Activated naive CD4-positive, alpha-beta T cell treated with anti-CD3 and anti-CD28 coated beads, Interleukin-2, amount 50 U/mL, for 16 hours (primary cell): ENCODE measurements at places on chromosomes 16 and 17.

DNA sequence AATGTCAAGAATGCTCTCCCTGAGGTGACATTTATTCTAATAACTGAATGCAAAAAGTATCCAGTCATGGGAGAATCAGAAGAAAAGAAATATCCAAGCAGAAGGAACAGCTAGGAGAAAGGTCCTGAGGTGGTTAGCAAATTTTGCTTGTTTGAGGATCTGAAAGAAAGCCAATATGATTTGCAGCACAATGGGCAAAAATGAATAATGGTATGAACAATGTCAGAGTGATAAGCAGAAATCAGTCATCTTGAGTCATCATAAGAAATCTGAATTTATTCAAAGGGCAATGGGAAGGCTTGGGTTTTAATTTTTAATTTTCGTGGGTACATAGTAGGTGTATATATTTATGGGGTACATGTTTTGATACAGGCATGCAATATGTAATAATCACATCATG lies 68.5 kb downstream of the BRIP1 start:
- DNase-seq, result no peak

- DNase-seq, result no peak
These were observed 3.2 kb upstream of the ZDHHC1 start for GRCh38 chr16:67419502-67419901.

DNA sequence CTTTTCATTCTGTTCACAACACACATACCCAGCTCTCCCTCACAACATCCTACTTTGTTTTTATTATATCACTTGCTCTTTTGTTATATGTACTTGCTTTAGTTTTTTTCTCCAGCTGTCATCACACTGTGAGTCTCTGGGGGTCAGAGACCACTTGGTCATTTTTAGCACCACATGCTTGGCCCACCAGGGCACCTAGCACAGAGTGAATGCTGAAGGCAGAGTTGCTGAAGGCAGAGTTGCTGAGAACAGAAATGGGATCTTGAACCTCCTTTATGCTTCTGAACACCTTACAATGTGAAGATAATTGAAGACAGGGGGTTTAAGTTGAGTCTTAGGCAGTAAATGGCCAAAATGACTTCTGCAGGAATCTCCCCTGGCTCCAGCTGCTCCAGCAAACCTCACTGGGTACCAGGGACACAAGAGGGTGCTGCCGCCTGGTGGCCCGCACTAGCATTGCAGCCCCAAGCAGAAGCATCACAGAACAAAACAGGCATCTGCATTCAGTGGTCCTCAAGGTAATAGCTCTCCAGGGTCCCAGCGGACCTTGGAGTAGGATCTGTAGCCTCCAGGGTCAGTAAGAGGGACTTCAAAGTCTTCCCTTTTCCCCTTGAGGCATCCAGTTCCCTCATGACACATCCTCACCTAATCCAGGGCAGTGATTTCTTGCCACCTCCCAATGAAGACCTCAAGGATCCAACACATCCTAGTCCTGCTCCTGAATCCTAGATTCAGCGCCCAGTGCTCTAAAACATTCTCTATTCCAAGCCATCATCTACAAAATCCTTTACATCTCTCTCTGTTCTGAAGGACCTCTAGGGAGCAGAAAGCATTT lies 1972.6 kb downstream of the TP53TG3F start:
- no peak for DNase-seq

GRCh38 chr17:66443166-66443565 lies 140.8 kb downstream of the PRKCA start:
- DNase-seq, result no peak

GRCh38 chr17:78709751-78710181 lies 72.3 kb downstream of the CYTH1 start:
- DNase-seq, result no peak

- no peak for DNase-seq
These were observed 145.9 kb upstream of the LHX1 start for GRCh38 chr17:36791150-36791941.

DNA sequence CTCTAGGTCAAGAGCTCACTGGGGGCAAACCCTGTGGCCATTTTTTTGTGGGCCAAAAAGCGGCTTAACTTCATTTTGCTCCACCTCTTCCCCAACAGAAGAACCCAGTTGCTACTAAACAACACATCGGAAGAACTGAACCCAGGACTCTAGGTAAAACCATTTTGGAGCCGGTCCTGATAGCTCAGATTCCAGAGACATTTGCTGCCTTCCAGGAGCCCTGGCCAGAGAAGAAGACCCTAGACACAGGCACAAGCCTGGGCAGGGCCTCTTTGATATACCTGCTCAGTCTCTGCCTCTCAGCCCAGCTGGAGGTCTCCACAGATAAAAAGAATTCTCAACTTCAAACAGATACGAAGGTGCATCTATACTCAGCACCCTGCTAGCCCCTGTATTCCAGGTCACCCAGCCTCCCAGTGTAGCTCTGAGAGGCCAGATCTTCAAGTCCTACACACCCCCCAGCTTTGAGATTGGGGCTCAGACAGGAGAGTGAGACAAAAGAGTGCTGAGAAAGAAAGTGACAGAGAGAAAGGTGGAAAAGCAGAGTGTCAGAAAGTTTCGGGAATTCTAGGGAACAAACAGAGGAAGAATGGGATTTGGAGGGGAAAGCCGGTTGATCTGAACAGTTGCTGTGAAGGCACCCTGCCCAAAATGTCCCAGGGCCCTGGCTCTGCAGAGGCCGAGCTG lies 6.6 kb upstream of the HOXB9 start:
- DNase-seq, result no peak
